ENCODE measurements at places on chromosomes 16 and 17. TPM values are rescaled to one million over a fixed set of nuclear protein-coding genes. Genes with fewer than 3 reads are reported as not detected.

Gene HEATR9
- total RNA-seq, result not detected

DNA sequence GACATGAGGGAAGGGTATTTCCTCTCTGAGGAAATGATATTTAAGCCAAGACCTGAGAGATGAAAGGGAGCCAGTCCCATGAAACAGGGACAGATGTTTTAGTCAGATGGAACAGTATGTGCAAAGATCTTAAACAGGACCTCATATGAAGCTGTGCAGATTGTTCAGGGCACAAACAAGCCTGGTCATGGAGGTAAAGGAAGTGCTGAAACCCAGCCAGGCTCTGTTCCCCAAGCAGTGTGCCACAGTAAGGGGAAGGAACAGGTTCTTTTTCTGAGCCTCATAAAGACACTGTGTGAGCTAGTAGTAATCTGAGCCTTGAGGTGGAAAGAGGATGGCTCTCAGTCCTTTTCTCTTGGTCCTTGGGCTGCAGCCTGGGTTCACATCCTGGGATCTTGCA is 159.9 kb downstream of the ANKFN1 start:
- DNase-seq, result no peak

DNA sequence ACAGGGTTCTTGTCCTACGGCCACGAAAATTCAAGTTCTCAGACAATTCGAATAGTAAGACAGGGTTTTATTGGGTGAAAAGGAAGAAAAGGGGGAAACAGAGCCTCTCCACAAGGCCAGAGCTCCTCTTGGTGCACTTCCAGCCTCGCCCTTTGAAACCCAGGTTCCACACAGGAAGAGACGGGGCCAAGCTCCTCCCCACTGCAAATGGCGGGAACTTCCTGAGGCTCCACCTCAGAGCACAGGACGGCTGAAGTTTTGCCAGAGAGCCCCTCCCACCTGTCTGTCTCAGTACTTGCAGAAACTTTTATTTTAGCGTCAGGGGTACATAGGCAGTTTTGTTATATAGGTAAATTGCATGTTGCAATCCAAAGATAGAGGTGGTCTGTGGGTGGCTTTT is 165.7 kb upstream of the CDH8 start:
- DNase-seq, result no peak

Gene TM4SF5
- total RNA-seq, result not detected
